ENCODE measurements at places on chromosomes 7 and 10.

- DNase-seq: no peak
Observed at GRCh38 chr10:113648478-113648877, 15.4 kb downstream of the NRAP start.

GRCh38 chr7:143240291-143241168 is 18.7 kb downstream of the TAS2R40 start:
- peak; percentile 56 for DNase-seq

DNA sequence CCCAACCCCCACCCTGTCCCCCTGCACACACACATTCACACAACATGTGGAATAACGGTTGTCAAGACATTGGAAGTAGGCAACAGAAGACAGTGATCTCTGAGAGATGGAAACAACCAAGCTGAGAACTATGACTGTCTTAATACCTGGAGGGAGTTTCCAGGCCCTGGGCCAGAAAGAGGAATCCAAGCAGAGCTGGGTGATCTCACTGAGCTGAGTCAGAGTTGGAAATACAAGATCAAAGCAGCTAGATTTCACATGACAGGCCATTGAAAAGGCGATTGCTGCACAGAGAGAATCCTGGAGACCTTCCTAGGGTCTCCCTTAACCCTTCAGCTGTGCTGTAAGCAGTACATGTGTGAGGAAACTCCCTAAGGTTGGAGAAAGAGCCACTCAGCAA is 165.8 kb upstream of the PRSS1 start:
- DNase-seq: no peak

- no peak for DNase-seq
Observed at GRCh38 chr7:96640054-96640453, 69.6 kb downstream of the SEM1 start.

- no peak for DNase-seq
Observed at GRCh38 chr7:119037941-119038340, 813.4 kb downstream of the ANKRD7 start.

- no peak for DNase-seq
Observed at GRCh38 chr10:4581929-4582328, 244.1 kb upstream of the AKR1E2 start.

GRCh38 chr10:17789396-17789795 is 19.8 kb upstream of the MRC1 start:
- DNase-seq: no peak

DNA sequence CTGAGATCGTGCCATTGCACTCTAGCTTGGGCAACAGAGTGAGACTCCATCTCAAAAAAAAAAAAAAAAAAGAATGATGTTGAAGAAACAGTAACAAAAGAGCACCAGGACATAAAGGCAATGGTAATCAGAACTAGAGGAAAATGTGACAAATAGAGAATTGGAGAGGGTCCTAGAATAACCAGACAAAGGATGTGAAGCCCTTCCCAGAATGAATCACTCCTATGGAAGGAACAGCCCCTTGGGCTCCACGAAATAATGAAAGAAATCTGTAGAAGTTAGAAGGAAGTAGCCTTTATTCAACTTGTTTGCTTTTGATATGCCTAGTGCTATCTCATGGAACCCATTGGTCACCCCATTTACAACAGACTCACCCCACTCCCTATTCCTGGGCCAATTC is 169.2 kb downstream of the SUGCT start:
- DNase-seq: no peak

Data from naive thymus-derived CD8-positive, alpha-beta T cell (primary cell).